Dermis microvascular lymphatic vessel endothelial cell (primary cell): ENCODE measurements at places on chromosomes 3 and 15.

DNA sequence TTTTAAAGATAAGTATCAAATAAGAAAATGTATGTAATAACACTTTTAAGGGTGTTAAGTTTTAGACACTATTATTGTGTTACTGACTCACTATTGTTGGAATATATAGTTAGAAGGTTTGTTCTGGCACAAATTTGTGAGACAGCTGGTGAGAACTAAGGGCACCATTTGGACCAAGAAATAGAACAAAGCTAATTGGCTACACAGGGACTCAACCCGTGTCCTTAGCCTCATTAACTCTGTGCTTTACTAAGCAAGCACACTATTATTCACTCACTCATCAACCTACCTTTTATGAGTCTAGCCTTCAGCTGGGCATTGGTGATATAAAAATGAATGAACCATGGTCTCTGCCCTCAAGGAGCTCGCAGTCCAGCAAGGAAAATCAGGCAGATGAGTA is 4.1 kb upstream of the UNC13C start:
- DNase-seq = no peak

GRCh38 chr3:43185274-43185982 is 79.5 kb upstream of the POMGNT2 start:
- DNase-seq = peak; percentile 48

DNA sequence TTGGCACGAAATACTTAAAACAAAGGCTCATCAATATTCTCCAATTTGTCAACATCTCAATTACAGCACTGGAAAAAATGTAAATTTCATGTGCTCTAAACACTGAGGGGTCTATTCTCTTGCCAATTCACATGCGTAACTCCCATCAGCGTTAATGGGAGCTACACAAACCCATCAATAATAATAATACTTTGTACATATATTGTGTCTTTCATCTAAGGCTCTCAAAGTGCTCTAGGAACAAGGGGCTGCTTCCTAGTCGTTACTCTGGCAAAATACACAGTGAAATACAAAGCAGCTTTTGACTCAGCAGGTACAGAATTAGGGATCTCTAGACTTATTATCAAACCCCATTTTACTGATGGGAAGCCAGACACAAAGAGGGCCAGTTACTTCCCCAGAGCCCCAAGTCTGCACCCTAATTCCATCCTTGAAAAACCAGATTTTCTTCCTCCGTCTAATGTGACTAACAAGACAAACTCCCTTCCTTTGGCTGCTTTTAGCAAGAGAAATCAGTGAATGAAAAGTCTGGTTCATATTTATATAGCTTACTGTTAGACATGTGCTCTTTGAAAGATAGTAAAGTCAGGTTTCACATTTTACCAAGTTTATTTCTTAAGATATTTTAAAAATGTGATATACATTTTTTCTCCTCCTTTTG is 20.0 kb downstream of the MEIS2 start:
- no peak for DNase-seq

- DNase-seq = no peak
These were observed 70.7 kb downstream of the XXYLT1 start for GRCh38 chr3:195200010-195200822.

DNA sequence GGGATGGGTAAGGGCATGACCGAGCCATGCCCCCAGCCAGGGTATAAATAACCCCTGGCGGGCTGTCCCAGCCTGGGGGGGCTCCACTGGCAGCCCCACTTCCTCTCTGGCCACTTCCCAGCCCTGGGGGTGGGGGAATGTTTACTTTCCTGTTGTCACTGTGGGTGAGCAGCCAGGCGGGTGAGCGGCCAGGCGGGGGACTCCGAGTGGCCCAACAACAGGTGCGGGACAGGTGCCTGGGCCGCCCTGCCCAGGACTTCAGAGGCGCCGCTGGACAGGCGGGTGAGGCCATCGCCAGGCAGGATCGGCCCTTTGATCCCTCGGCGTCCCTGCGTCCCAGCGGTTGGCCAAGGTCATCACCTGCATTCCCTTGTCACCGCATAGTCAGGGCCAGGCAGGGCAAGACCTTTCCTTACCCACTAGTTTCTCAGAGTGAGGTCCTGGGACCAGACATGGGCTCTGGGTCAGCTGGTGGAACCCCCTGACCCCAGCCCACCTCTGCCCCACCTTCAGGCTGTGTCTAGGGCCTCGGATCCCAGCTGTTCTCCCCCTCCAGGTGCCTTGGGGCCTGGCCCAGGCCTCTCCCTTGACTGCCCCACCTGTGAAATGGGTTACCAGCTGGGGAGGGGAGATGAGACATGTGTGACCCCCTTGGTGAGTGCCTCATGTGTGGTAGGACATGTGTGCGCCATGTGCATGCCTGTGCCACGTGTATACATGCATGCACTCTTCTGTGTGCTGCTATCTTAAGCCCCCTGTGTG is 16.6 kb downstream of the SEMA3F start:
- peak; percentile 40 for DNase-seq

DNA sequence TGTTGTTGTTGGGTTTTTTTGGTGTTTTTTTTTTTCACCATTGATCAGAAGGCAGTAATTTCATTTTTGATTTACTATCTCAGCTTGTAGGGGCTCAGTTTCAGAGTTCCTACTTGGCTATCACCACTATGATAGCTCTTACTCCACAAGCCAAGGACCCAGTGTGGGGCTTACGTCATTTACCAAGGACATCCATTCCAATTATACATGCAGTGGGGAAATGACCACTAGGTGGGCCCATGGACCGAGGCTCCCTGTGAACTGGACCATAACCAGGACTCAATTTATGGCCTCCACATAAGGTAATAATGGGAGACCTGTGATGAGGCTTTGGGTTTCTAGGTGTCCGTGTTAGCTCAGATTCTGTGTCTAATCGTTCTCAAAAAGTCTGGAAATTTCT is 67.5 kb upstream of the CACNA1D start:
- no peak for DNase-seq

GRCh38 chr15:100030586-100031229 is 297.5 kb upstream of the LYSMD4 start:
- DNase-seq = no peak

- DNase-seq = no peak
These were observed 339.9 kb upstream of the RBMS3 start for GRCh38 chr3:28940994-28941393.

- DNase-seq = no peak
These were observed 17.6 kb downstream of the EFCC1 start for GRCh38 chr3:129018751-129019150.

DNA sequence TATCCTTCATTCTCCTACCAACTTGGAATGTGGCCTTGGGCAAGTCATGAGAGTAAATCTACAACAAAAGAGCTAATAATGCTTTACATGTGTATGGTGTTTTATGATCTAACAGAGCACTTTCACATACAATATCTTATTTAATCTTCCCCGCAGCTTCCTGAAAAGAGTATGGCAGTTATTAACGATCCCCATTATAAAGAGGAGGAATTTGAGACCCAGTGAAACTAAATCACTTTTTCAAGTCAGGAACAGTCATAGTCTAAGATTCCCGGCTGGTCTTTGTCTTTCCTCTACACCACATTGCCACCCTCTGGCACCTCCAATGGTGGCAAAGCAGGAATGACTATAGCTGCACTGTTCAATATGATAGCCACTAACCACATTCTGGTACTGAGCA is 69.7 kb upstream of the CMSS1 start:
- DNase-seq = no peak

- DNase-seq = no peak
These were observed 125.1 kb downstream of the GABRG3 start for GRCh38 chr15:27095886-27096624.

DNA sequence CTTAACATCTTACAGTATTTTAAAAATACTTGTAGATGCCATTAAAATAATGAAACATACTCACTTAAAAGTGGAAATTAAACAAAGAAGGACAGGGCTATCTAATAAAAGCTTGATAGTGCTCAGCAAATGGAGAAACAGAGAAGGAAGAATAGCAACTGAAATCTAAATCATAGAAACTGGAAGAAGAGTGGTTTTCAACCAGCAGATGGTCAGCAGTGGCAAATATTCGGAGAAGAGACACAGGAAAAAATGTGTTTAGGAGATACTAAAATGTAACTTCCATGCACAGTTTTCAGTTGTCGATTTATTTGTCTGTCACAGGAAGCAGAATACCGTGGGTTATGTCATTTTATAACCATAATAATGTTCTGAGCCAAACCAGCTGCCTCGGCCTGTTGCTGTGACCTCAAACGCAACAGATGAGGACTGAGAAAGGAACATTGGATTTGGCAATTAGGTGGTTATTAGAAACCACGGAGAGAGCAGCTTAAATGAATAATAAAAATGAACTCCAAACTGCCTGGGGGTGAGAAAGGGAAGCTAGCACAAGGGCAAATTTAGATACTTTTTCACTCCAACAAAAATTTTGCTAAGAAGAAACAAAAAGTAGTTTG is 246.6 kb upstream of the KCNMB2 start:
- DNase-seq = peak; percentile 80

DNA sequence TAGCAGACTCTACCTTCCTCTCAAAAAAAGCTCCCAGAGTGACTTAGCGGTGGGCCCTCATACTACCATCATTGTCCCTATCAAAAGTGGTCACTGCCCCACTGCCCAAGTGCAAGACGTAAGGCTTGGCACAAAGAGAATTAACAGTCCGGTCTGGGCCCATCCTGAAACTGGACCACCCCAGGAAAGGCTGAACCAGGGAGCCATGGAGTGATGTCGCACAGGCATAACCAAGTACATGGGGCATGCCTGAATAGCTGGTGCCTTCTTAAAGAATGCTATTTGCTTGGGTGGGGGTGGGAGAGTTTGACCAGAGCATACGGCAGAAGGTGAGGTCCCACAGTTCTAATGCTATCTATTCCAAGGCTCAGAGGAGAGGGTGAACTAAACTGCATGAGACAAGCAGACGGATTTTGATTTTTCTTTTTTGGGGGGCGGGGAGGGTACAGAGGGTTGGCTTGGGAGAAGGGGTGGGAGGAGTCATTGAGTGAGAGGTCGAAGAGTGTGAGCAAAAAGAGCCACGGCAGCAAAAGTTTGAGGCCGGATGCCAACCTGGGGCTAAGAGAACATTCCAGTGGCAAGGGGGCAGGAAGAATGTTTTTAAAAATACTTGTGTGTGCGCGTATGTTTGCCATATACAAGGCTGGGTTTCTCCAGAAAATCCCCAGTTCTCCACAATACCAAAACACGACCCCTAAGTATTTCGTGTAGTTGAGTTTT is 50.2 kb downstream of the FAM174B start:
- no peak for DNase-seq

DNA sequence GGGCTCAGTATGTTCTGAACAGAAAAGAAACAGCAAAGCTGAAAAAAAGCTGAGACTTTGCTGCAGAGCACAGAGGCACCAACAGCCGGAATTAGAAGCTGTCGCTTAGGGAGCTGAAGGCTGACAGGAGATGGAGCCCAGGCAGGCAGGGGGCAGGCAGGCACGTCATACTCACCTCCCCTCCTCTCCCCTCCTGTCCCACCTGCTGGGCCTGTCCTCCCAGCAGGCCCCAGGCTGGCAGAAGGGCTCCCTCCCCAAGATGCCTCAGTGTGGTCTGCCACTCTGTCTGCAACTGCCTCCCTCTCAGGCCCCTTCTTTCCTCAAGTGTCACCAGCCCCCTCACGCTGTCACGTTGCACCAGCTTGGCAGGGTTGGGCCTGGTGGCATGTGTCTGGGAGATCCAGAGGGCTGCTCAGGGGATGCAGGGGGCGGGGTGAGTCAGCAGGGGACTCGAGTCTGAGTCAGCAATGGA is 3.2 kb upstream of the ANKRD63 start:
- no peak for DNase-seq

- DNase-seq = no peak
These were observed 124.7 kb downstream of the IL5RA start for GRCh38 chr3:2985479-2985878.

- no peak for DNase-seq
These were observed 6.8 kb downstream of the ARL6IP5 start for GRCh38 chr3:69091389-69092029.

GRCh38 chr3:100641471-100642032 is 32.2 kb downstream of the ADGRG7 start:
- DNase-seq = no peak

- DNase-seq = no peak
These were observed 15.5 kb upstream of the HOMER2 start for GRCh38 chr15:82968066-82968465.
